ENCODE measurements at places on chromosomes 3 and 15.

DNA sequence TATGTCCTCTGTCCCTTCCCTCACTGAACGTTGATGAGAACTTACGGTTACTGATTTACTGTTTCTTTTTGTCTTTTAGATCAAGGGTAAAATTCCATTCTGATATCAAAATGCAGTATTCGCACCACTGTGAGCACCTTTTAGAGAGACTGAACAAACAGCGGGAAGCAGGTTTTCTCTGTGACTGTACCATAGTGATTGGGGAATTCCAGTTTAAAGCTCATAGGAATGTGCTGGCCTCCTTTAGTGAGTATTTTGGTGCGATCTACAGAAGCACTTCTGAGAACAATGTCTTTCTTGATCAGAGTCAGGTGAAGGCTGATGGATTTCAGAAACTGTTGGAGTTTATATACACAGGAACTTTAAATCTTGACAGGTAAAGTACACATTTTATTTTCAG lies 990 bp downstream of the MYNN start:
- no peak for DNase-seq

DNA sequence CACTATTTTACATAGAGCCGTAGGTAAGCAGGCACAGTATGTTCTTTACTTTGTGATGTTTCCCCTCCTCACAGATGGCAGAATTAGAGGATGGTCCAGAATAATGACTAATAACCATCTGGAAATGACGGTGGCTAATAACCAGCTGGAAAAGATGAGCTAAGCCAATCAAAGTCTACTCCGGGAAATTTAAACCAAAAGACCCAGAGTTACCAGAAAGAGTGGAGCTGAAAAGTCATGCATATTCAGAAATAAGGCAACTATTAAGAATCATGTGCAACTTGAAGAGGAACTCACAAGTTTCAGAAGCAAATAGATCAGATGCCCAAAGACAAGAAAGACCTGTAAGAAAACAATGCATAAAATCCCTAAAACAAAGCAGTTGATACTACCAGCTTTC lies 33.6 kb downstream of the DMXL2 start:
- DNase-seq = no peak

- no peak for DNase-seq
These were observed 200.5 kb downstream of the UACA start for GRCh38 chr15:70562906-70563305.

DNA sequence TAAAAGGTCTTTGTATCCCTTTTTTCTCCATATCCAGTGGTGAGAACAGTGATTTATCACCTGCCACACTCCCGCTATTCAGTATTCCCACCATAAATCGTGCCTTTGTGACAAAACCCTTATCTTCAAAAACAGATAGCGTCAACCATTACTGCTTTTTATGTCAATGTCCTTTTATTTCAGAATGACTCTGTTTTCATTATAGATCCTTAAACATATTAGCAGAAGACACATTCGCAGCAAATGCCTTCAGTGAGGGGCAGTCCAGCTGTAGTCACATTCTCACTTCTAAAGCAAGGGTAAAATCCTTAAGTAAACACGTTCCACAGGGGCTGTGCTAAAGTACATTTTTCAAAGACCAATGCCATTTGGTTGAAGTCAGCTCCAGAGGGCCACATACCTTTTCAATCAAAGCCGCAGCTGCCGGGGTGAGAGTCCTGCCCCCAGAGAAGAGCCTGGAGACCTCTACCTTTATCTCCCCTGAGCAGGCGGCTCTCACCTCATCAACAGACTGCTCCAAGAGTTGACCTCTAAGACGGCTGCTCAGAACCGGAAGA lies 53.4 kb downstream of the PDZRN3 start:
- DNase-seq = no peak

- no peak for DNase-seq
These were observed 141.0 kb upstream of the ARHGEF26 start for GRCh38 chr3:153980252-153980590.

- no peak for DNase-seq
These were observed 717.4 kb downstream of the SI start for GRCh38 chr3:164360738-164361406.

DNA sequence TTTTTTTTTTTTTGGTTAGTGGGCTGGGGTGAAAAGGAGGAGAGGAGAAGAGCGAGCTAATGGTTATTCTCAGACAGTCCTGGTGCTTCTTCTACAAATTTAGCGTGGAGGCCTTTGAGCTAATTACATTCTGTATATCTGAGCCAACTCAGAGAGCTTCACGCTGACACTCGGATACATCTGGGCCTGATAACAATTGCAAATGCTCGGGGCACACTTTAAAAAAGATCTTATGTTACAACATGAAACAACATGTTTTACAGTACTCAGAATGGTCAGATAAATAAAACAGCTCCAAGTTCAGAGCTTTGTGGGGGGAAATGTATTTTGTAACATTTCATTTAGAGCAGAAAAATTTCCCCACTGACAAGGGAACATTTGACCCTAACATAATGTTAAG lies 966.9 kb upstream of the NR2F2 start:
- no peak for DNase-seq

DNA sequence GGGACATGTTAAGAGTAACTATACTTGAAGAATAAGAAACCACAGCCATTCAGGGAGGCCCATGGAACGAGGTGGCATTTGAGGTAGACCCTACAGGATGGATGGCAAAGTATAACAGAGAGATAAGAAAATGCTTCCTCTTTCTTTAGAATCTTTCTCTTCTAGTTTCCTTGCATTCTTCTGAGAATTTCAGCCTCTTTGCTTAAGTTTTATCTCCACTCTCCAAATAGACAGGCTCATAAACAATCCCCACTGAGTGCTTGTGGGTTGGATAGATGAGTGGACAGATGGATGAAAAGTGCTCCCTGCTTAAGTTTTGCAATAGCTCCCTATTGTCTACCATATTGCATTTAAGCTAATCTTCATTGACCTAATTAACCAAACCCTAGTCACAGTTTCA lies 103.7 kb downstream of the MEX3B start:
- no peak for DNase-seq

DNA sequence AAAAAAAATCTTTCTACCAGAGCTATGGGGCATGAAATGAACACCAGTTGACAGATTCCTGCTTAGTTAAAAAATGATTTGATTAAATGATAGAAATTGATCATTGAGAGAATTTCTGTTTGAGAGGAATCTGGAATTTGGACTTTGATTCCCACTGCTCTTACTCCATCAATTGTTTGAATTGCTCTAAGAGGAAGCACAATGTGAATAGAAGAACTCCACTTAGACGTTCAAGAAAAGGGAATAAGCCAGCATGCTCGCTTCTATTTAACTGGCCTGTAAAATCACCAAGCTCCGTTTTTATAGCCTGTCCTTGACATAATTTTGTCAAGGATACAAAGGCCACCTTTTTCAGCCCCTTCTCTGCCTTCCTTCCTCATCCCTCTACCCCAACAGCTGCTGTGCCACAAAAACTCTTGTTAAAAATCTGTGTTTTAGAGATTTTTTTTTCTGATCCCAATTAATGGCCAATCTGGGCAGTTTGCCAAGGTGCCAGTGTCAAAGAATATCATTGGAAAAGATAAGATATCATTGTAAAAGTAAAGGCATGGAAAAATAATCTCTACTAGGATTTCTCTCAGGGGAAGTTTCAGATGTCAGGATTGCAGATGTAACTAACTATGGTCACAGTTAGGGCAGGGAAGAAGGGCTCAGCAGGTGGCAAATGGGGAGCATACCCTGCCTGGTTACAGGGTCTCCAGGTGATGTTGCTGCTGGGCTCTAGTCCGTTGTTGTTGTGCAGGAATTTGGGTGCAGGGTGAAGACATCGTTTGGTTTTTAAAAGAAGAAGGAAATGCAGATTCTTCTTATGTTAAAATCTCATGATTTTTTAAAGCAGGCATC lies 301.8 kb upstream of the PDZRN3 start:
- no peak for DNase-seq

DNA sequence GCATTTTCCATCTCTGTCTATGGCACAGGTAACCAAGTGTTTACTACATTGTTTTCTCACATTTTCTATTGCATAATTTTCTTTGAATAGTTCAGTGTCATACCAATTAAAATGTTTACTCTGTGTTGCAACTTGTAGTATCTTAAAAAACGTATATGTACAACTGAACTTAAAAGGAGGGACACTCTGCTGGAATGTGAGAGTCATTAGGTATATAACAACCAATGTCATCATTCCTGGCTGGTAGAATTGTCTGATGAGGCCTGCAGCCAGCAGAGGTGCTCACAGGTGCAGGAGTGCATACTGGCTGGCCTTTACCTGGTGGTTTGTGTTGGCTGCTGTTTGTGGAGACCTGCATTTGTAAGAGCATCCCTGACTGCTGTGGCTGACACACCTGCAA lies 19.1 kb upstream of the RARRES1 start:
- no peak for DNase-seq

GRCh38 chr3:64539451-64540196 lies 148.2 kb downstream of the ADAMTS9 start:
- no peak for DNase-seq

DNA sequence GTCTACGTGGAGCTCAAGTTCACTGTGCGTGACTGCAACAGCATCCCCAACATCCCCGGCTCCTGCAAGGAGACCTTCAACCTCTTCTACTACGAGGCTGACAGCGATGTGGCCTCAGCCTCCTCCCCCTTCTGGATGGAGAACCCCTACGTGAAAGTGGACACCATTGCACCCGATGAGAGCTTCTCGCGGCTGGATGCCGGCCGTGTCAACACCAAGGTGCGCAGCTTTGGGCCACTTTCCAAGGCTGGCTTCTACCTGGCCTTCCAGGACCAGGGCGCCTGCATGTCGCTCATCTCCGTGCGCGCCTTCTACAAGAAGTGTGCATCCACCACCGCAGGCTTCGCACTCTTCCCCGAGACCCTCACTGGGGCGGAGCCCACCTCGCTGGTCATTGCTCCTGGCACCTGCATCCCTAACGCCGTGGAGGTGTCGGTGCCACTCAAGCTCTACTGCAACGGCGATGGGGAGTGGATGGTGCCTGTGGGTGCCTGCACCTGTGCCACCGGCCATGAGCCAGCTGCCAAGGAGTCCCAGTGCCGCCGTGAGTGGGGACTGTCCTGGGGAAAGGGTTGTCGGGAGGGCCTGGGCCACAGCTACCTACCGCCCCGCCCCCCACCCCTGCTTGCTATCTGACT lies 11.2 kb downstream of the EPHB3 start:
- no peak for DNase-seq

- DNase-seq = no peak
These were observed 6.5 kb upstream of the THBS1 start for GRCh38 chr15:39574427-39574826.
